ENCODE measurements at places on chromosomes 7 and 10.
A peak's percentile ranks its signal among the peaks of the same experiment; 100 is the strongest.

GRCh38 chr7:142873281-142873784, 12.2 kb downstream of the TRPV6 start:
- DNase-seq = no peak

DNA sequence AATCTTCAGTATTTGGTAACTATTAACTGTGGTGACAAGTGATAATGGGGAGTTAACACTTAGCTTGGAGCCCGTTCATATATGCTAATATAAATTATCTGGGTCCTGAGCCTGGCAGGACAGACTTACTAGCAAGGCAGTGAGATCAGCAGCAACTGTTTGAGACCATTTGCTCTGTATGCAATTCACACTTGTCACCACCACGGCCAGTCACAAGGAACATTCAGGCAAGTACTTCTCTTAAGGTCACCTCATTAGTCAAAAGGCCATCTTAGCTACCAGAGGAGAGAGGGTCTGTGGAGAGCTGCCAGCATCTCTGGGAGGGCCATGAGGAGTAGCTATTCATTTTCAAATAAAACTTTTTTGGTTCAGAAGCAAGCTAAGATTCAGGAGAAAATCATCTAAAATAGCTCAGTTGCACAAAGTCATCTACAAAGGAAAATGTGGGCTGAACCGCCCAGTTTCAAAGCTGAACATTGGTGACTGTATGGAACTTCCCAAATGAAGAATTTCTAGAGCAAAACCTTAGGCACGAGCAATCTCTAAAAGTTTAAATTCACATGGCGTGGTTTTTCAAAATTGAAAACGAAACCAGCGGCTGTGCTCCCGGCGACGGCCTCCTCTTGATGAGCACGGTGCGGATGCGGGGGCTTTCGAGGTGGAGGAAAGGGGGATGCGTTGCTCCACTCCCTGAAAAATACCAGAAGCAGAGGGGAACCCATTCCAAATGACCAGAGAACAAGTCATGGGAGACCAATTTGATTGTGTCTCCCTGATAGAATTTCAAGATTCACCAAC, 233.5 kb upstream of the MGMT start:
- no peak for DNase-seq

- DNase-seq = no peak
Observed at GRCh38 chr7:134435161-134435920, 23.6 kb downstream of the AKR1B1 start.

DNA sequence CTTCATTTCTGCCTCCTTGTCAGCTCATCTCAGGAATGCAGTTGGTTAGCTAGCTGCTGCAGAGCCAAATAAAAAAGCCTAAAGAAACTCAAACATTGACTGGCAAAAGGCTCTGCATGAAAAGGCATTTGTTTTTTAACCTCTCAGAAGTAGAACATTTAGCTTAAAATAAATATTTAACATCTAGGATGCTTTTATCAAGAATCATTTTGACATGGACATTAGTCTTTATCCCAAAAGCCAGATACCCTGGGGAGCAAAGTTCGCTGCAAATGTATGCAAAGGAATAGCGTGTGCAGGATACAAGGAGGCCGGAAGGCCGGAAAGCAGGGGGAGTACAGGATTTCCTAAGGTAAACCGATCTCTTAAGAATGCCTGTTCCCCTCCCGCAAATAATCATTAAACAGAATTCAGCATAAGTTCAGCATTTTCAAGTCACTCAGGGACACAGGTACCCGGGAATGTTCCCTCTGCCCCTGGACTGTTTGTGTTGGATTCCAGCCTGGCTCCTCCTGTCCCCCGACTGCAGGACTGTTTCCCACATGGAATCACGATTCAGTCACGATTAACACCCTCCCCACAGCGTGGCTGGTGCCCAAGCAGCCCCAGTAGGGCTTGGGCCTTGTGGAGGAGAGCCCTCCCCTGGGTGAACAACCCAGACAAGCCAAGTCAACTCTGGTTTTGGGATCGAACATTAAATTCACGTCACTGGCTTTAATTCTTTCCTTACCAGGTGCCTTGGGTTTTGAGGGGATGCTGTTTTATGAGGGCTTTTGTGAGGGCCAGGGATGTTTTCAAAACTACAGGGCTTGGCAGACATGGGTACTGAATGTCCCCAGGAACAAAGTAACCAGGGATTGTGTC, 97.8 kb downstream of the HIPK2 start:
- DNase-seq = no peak

DNA sequence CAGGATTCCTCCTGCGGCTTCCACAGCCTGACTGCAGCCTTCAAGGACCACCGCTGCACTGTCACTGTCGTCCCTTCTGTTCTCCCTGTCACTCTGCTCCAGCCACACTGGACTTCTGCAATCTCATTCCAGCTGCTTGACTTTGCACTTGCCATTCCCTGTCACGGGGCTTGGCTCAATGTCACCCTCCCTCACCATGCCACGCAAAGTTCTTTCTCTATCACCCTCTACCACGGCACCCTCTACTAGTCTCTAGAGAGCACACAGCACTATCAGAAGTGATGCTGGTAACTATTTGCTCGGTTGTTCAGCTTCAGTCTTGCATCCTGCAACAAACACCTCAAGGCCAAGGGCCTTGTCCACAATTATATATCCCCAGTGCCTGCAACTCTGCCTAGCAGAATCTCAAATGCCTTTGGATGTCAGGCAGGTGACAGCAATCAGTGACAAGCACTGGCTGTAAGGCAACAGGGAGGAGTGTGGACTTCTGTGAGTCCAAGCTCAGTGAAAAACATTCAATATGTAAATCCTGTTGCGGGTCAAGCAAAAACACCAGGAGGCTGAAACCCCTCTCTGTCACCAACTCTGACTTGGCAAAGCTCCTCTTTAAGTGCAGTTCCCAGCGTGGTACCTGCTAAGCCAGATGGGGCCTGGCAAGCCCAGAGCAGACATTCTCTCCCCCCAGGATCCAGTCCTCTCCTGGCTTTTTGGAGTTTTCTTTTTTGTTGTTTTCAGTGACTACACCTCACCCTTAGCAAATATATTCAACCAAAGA, 259.9 kb downstream of the FGFR2 start:
- DNase-seq = no peak

GRCh38 chr10:112949143-112949823, 764 bp upstream of the TCF7L2 start:
- DNase-seq = peak; percentile 37

GRCh38 chr7:1340461-1341360, 108.0 kb downstream of the UNCX start:
- DNase-seq = no peak

GRCh38 chr10:52485462-52485861, 171.4 kb downstream of the DKK1 start:
- DNase-seq = no peak

All from lower leg skin (tissue), 4 donors.